Sciatic nerve (tissue), 2 donors: ENCODE measurements at places on chromosomes 1 and 21.

DNA sequence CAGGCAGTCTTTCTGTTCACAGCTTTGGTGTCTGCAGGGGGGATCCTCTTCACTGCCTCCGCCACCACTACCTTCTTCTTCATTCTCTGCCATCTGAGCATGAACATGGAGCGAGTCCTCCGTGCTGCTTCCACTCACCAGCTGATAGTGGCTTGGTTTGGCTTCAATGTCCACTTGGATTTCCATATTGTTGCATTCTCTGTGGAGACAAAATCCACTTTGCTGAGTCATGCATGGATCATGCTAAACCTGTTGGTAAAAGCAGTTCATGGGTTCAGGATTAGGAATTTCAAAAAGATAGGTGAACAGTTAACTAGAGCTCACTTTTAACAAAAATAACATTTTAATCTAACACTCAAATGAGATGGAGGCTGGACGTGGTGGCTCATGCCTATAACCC, 27.5 kb downstream of the RNF19B start:
- DNase-seq, result no peak

- DNase-seq, result no peak
These were observed 11.0 kb upstream of the RNU1-3 start for GRCh38 chr1:16677552-16678431.

DNA sequence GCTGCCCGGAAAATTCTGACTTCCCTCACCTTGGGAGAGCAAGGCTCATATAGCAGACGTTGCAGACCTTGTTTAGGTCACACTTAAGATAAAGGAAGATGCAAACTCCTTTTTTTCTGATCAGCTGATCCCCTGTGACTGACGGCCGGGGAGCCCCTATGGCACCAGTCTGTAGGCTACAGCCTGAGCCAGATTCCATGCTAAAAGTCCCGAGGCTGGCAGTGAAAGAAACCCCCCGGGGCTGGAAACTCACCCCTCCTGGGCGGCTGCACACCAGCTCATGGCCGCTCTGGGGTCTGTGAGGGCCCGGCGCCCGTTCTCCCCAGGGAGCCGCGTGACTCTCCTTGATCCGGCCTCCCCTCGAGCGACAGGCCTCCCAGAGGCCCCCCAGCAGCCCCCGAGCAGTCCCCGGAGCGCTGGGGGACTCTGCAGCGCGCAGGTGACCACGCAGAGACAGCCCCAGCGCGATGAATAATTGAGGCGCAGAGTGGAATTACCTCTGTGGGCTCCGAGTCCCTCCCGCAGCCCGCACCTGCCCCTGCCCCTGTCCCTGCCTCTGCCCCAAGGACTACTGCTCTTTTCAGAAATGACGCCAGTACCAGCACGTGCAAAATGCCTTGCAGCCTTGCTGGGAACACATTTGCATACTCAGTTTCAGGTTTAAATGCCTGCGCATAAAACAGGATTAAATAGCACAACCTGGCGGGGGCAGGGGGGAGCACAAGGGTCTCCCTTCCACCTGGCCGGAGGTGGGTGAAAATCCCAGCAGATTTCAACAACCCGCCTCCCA, 62.6 kb upstream of the CLDN14 start:
- DNase-seq, result no peak

DNA sequence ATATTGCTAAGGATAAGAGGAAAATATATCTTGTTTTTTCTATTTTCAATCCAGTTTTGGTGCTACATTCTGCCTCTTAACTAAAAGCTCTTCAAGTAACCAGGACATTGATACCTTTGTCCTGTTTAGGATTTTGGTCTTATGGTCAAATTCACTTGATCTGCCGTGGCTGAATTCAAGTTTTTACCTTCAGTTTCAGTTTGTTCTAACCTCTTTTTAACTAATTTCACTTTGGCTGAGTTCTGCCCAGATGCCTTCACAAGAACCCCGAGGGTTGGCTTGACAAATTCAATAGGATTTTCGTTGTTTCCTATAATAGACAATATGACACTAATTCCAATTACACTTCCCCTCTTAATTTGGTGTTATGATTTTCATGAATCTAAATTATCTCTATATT, 84.5 kb upstream of the C1orf21 start:
- DNase-seq, result no peak

DNA sequence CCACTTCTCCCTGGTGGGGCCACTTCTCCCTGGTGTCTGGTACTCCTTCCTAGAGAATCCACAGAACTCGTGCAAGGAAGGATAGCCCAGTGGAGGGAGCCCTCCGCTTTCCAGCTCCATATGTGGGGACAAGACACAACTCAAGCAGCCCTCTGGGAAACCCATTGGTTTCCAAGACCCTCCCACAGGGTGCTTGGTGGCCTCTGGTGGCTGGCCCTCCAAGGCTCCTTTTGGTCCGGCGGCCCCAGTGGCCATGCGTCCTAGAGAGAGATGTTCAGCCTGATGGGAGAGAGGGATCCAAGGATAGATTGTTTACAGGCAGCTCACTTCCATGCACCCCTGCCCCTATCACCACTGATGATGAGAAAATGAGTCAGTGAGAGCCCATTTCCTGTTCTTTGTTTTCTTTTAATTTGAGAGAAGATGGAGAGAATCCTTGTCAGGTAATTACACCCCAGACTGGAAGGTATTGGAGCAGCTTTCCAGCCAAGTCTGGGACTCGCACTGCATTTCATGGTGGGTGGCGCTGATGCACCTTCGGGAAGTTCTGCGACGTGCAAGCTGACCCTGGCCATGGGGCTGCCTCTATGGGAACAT, 486.2 kb upstream of the VAMP3 start:
- DNase-seq, result no peak

GRCh38 chr1:45012639-45013278, 705 bp downstream of the UROD start:
- DNase-seq, result peak; percentile 87

GRCh38 chr1:235567812-235568503, 63.7 kb upstream of the B3GALNT2 start:
- no peak for DNase-seq

DNA sequence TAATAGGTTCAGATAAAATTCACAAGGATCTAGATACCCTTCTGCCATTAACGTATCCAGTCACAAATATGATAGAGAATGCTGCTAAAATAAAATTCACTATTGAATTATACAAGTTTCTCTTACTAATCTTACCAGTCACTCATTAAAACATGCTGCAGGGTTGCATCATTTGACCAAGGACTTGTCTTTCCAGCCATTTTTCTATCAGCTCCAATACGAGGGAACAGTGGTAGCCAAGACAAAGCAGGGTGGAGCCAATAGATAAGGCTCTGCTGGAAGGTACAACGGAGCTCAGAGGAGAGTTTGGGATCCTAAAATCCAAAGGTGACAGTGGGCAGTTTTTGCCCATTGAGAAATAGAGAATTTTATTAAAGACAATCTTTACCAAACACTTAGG, 4.0 kb downstream of the DONSON start:
- DNase-seq, result no peak
